ENCODE measurements at places on chromosomes 1 and 21.

GRCh38 chr1:186894415-186894814 is 65.7 kb downstream of the PLA2G4A start:
- DNase-seq, result no peak
- peaks cover 4% of the 10 kb centered on the region for H3K4me1 ChIP-seq
- H3K36me3 ChIP-seq, result no peaks in the 10 kb centered on the region
- no peak overlapping the region for H3K27ac ChIP-seq
- no peak overlapping the region for H3K4me3 ChIP-seq
- H3K27me3 ChIP-seq, result no peaks in the 10 kb centered on the region

DNA sequence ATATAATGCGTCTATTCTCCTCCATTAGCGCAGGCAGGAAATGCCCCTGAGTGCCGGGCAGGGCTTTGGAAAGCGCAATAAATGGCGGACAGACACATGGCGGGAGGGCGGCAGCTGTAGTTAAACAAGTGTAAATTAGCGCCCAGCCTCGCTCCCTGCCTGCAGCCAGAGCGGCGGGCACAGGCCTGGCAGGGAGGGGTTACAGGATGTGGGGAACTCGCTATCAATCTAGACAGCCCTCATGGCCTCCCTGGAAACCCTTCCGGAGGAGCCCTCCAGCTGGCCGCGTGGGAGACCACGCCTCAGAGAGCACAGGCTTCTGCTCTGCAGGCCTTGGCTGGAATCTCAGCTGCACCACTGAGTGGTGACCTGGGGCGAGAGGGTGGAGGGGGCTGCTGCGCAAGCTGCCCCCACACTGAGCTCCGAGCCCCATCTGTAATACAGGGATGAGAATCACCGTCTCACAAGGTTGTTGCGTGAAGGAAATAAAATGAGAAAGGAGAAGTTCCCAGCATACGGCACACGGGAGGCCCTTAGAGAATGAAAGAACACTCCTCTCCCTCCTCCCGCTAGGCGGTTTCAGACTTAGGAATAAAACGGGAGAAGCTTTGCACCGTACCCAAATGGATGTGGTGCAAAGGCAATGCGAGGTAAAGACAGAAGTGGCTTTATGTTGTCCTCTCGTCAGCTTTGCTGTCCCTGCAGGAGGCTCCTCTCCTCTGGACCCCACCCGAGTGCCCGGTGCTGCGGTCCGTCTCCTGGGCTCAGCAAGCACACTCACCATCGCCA is 167.2 kb upstream of the POU3F1 start:
- H3K27me3 ChIP-seq, result peaks cover 24% of the 10 kb centered on the region
- H3K36me3 ChIP-seq, result no peaks in the 10 kb centered on the region
- DNase-seq, result no peak
- no peaks in the 10 kb centered on the region for H3K4me1 ChIP-seq

GRCh38 chr21:42189860-42190485 is 29.0 kb upstream of the ABCG1 start:
- no peaks in the 10 kb centered on the region for H3K27me3 ChIP-seq
- no peaks in the 10 kb centered on the region for H3K36me3 ChIP-seq
- H3K4me1 ChIP-seq, result peaks cover 70% of the 10 kb centered on the region
- peak overlapping the region; percentile 8 for H3K4me3 ChIP-seq

- no peak overlapping the region for H3K4me3 ChIP-seq
- no peaks in the 10 kb centered on the region for H3K27me3 ChIP-seq
- H3K4me1 ChIP-seq, result no peaks in the 10 kb centered on the region
- no peak overlapping the region for H3K27ac ChIP-seq
These were observed 130.4 kb downstream of the TRABD2B start for GRCh38 chr1:47866601-47867437.

- DNase-seq, result no peak
- peaks cover 3% of the 10 kb centered on the region for H3K4me1 ChIP-seq
- H3K27ac ChIP-seq, result no peak overlapping the region
- H3K27me3 ChIP-seq, result peaks cover 2% of the 10 kb centered on the region
- H3K4me3 ChIP-seq, result no peak overlapping the region
These were observed 57.5 kb upstream of the RBM15 start for GRCh38 chr1:110281363-110282290.
